ENCODE measurements at places on chromosomes 12 and 14. TPM values are rescaled to one million over a fixed set of nuclear protein-coding genes. Genes with fewer than 3 reads are reported as not detected.

DNA sequence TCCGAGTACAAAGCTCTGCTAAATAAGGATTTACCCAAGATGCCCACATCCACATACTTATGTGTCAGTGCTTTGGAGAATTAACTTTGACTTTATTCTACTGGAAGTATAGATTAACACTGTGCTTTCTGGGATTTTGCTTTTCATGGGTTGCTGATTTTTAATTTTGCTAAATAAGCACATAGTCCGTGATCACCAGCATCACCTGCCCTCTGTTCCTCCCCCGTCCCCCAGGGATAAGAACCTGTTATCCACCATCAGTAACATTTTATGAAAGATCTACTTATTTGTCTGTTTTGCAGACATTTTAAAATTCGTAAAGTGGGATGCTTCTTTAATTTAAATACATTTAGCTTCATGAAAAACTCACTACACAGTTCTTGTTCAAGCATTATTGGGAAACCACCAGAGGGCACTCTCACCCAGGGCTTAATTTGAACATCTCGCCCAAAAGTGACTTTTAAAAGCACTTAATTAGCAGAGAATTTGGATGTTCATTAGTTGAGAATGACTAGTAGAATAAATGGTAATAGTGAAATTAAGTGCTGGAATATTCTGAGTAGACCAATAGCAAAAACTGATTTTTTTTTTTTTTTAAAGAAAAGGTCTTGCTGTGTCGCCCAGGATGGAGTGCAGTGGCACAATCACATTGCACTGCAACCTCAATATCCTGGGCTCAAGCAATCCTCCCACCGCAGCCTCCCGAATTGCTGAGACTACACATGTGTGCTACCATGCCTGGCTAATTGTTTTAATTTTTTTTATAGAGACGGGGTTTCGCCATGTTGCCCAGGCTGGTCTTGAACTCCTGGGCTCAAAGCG, 35.7 kb downstream of the MRPL42 start:
- peaks cover 7% of the 10 kb centered on the region for H3K36me3 ChIP-seq
- no peaks in the 10 kb centered on the region for H3K4me1 ChIP-seq
- H3K4me3 ChIP-seq: no peak overlapping the region
- peak; percentile 43 for DNase-seq
- no peak overlapping the region for H3K27ac ChIP-seq

DNA sequence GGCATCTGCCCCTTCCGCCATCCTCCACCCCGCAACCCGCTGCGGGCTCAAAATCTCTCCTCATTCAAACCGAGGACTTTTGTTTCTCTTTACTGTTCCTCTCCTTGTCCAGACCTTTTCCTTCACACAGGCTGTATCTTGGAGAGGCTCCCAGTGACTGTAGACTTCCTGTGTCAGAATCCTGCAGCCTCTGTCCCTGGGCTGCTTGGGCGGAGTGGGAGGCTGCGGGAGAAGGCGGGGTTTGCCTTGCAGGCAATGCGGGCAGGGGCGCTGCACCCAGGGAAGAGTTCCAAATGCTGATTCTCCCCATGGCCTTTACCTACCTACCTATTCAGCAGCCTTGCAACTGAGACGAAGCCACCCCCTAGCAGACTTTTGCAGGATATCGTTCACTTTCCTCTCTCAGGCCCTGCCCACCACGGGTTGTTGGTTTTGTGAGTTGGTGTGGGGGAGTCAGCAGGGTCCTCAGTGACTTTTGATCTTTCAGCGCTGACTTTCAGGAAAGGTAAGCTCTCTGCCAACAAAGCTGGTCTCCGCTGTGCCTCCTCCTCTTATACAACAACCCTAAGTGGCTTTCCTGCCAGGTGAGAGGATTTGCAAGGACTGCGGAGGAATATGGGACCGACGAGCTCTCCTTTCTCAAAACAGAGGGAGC, 79.0 kb upstream of the KCNA1 start:
- no peaks in the 10 kb centered on the region for H3K36me3 ChIP-seq
- no peak for DNase-seq
- no peak overlapping the region for H3K4me3 ChIP-seq

GRCh38 chr12:4628406-4628805, 20.4 kb downstream of the AKAP3 start:
- H3K36me3 ChIP-seq: no peaks in the 10 kb centered on the region
- no peak for DNase-seq
- no peak overlapping the region for H3K27ac ChIP-seq
- H3K27me3 ChIP-seq: peaks cover 3% of the 10 kb centered on the region
- no peak overlapping the region for H3K4me3 ChIP-seq

- no peaks in the 10 kb centered on the region for H3K27me3 ChIP-seq
- no peak overlapping the region for H3K4me3 ChIP-seq
- peaks cover 10% of the 10 kb centered on the region for H3K4me1 ChIP-seq
- no peak overlapping the region for H3K27ac ChIP-seq
- H3K36me3 ChIP-seq: no peaks in the 10 kb centered on the region
Observed at GRCh38 chr12:50579757-50580267, 75.0 kb downstream of the DIP2B start.

The HOTAIR gene
- total RNA-seq: not detected
